ENCODE measurements at places on chromosomes 3 and 15. TPM values are rescaled to one million over a fixed set of nuclear protein-coding genes. Genes with fewer than 3 reads are reported as not detected.

Gene ZMYND10
- total RNA-seq, result 0.17 TPM

- DNase-seq, result no peak
Observed at GRCh38 chr3:130692455-130692854, 54.2 kb downstream of the PIK3R4 start.

DNA sequence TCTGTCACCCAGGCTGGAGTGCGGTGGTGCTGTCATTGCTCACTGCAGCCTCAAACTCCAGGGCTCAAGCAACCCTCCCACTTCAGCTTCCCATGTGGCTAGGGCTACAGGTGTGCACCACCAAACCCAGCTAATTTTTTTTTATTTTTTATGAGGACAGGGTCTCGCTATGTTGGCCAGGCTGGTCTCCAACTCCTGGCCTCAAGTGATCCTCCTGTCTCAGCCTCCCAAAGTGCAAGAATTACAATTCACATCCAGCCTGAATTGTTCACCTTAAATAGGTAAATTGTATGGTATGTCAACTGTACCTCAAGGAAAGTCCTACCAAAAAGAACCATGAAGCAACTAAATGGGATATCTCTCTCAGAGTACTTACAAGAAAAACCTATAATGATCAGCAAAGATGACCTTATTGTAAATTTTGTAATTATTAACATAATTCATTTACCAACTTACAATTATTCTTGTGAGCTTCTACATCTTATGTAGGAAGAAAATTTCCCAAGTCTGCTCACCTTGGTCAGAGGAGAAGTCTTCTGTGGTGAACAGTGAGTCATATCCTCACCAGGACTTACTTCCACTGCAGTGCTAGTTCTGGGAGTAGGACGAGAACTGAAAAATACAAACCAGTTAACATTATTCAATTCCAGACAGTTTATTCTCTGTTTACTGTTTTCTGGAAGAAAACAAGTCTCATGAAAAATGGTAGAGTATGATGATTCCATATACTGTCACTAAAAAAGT lies 54.4 kb downstream of the ULK4 start:
- peak; percentile 9 for DNase-seq

GRCh38 chr3:108126348-108126747 lies 35.5 kb upstream of the CD47 start:
- DNase-seq, result no peak

Gene CLN6
- 17.6 TPM for total RNA-seq

Gene PPARG
- 76.2 TPM for total RNA-seq

Gene WDR93
- total RNA-seq, result not detected

DNA sequence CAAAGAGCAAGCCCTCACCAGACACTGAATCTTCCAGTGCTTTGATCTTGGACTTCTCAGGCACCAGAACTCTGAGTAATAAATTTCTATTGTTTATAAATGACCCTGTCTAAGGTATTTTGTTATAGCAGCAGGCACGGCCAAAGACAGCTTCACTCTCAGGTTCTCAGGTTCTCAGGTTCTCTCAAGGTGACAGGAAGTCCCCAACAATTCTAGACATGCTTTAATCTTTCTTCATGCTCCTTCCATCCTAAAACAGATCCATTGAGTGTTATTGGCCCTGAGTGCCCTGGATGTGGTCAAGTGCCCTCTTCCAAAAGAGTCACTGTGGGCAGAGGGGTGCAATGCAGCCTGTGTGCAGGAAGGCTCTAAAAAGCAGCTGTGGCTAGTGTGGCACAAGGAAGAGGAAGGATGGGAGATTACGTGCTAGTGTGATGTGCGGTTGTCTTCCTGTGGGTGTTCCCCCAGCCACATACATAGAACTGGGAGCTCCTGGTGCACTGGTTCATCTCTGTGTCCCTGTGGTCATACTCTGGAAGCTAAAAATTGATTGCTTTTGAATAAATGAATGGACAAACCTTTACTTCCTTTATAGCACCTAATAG lies 11.0 kb upstream of the RAB7A start:
- DNase-seq, result no peak

Data from Daoy (cell line).